Stimulated activated memory B cell treated with anti-CD40 and anti-IgM and Interleukin-4, amounts not matched to agents 10 μg/mL and 1 μg/mL and 100 μg/mL, for 72 hours (primary cell): ENCODE measurements at places on chromosomes 3 and 15.

- ATAC-seq, result no peak
Measured at GRCh38 chr15:96293441-96293840, 37.1 kb upstream of the NR2F2 start.

GRCh38 chr3:120908795-120909601, 993 bp downstream of the STXBP5L start:
- no peak for ATAC-seq

DNA sequence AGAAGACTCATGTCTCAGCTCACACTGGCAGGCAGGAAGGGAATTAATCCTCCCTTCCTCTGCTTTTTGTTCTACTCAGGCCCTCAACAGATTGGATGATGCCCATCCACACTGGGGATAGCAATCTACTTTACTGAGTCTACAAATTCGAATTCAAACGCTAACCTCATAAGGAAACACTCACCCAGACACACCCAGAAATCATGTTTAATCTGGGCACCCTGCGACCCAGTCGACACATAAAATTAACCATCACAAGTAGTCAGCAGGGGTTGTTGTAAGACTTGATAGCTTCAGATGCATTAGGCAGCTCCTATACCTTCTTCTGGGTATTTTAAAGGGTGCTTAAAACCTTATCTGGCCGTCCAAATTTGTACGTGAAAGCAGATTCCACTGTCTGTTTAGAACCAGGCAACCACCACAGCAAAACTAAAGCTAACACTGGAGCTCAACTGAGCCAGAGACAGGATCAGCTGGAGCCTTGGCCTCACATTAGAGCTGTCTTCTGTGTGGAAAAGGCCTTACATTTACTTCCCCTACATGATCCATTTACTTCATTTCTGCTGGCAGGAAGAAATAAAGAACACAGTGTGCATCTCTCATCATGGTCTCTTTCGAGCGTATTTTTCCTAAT, 407.3 kb upstream of the PPP2R3A start:
- ATAC-seq, result no peak

DNA sequence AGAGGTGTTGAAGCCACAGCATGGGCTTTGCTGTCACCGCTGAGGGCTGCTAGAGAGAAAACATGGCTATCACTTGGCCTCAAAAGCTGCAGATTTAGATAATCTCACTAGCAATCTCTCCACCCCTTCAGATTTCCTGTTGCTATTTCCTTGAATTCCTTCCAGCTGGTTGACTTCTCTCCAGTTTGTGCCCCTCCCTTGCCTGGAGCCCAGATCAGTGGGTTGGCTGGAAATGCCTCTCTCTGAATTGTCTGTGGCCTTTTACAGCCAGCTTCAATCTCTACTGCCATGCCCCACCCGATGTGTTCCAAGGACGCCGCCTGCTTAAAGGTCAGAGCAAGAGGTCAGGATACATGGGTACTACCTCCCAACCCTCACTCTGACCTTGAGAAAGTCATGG, 294.1 kb downstream of the NTRK3 start:
- ATAC-seq, result no peak

- ATAC-seq, result no peak
Measured at GRCh38 chr3:152419748-152420147, 151.0 kb downstream of the MBNL1 start.

DNA sequence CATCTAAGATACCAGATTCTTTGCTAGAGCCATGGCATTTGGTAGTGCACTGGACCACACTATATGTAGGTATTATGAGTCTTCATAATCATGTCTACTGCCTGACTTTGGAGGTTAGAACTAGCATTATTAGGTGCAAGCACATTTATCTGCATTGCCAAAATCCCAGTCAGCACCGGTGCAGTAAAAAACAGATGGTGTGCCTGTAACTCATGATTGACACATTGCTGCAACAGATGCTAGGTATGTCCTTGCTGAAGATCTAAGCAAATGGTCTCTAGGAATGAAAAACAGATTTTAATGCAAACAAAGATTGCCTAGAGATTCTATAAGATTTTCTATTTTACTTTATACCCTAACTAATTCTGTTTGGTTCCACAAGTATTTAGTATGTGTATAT, 47.7 kb downstream of the MYO5A start:
- no peak for ATAC-seq

DNA sequence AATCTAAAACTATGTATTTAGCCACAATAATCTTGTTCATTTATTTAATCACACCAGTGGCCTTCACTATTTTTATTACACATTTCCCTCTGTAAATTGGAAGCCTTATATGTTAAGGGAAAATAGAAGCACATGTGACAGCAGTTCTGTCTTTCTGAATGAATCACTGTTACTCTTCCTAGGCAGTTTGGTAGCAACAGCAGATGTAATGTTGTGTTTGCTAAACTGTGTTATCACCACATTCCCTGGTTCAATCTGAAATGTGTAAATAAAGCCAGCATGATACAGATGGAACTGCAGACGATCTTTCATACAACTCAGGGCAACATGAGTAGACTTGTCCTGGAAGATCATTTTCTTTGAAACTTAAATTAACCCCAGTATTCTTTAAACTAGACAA, 220.1 kb downstream of the MCTP2 start:
- ATAC-seq, result no peak

GRCh38 chr15:80207887-80208286, 44.1 kb downstream of the CTXND1 start:
- no peak for ATAC-seq

- peak; percentile 94 for ATAC-seq
Measured at GRCh38 chr3:71226565-71227269, 356.8 kb downstream of the FOXP1 start.

DNA sequence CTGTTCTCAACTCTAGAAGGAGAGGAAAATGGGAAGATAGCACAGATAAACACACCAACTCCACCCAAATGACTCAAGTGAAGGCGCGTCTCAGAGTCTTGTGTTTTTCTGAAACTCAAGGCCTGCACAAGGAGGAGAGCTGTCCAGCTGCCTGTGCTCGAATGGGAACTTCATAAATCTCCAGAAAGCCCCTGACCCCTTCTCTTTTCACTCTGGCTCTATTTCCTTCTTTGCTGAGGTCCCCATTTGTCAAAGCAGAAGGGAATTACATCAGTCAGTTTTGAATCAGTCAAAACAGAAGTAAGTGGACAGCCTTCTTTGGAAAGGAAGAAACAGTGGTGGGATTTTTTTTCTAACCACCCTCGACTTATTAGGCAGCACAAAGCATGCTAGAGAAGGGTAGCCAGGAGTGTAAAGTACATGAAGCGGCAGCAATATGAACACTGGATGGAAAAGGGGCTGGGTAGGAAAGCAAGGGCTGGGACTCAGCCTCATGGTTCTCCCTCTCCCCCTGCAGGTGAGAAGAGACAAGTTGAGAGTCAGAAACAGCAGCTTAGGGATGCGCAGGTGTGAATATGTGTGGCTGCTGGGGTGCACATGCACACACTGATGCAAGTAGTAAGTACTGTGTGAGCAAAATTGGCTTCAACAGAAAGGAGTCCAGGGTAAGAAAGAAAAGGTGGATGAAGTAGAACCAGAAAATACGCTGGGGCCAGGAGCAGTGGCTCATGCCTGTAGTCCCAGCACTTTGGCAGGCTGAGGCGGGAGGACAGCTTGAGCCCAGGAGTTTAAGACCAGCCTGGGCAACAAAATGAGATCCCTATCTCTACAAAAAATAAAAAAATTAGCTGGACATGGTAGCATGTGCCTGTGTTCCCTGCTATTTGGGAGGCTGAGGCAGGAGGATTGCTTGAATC, 36.6 kb upstream of the MAGEF1 start:
- peak; percentile 87 for ATAC-seq

GRCh38 chr3:119181765-119182164, 8.4 kb downstream of the UPK1B start:
- no peak for ATAC-seq

GRCh38 chr15:25664761-25665160, 198.4 kb downstream of the ATP10A start:
- no peak for ATAC-seq

DNA sequence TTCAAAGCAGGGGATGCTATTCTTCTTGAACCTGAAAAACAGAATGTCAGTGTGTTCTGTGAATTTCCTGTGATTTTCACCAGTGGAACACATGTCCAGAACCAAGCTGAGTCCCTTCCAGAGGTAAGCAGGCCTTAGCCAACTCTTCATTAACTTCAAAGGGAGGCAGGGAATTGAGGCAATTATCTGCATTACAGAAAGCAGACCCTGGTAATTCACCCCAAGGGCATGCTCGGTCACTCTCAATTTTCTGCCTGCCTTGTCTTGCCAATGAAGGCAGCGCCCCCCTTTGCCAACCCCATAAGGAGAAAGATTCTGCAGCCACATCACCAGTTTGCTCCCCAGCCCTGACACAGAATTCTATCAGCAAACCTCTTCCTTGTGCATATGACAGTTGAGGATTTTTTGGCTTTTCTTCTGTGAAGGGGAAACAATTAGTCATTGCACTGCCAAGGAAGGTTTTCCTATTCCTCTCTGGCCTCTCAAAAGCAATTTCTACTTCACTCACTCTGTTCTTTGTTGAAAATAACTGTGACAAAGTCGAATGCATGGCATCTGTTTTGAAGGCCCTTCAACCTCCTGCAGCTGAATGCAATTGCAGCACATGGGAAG, 85.3 kb downstream of the HHLA2 start:
- ATAC-seq, result no peak

DNA sequence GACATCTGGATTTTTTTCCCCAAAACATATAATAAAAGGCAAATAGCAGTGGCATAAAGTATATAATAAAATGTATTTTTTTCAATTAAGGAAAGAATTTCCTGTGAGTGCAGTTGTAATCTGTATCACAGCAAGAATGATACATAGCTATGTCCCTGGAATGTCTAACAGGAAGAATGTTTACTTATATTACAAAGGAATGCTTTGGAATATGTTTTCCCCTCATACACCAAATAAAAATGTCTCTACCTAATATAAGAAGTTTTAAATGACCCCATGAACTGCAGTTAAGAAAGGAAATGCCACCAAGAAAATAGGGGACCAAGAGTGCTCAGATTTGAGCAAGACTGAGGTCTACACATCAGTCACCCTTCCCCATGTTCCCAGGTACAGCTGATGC, 38.0 kb upstream of the ATP11B start:
- no peak for ATAC-seq

GRCh38 chr3:144128108-144128892, 156.7 kb downstream of the DIPK2A start:
- ATAC-seq, result peak; percentile 48

GRCh38 chr3:5390221-5390620, 202.7 kb downstream of the EDEM1 start:
- ATAC-seq, result peak; percentile 75

DNA sequence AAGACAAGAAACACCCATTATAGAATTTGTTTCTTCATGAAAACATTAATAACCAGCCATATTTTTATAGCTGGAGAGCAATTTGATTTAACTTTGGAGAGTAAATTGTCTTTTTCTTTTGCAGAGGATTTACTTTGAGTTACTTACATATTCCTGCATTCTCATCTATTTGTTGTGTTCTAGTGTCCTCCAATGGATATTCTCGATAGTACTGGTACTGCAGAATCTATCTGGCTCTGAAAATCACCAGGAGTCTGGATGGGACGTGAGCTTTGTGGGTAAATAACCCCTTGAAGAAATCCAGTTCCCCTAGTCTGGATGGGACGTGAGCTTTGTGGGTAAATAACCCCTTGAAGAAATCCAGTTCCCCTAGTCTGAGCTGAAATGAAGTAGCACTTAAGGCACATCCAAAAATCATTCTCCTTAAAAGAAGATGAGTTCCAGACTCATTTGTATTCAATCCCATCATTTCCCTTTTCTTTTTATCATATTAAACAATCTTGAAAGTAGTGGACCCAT, 294.1 kb upstream of the UBE2E2 start:
- ATAC-seq, result no peak

GRCh38 chr15:73600413-73601335, 32.5 kb downstream of the NPTN start:
- no peak for ATAC-seq

DNA sequence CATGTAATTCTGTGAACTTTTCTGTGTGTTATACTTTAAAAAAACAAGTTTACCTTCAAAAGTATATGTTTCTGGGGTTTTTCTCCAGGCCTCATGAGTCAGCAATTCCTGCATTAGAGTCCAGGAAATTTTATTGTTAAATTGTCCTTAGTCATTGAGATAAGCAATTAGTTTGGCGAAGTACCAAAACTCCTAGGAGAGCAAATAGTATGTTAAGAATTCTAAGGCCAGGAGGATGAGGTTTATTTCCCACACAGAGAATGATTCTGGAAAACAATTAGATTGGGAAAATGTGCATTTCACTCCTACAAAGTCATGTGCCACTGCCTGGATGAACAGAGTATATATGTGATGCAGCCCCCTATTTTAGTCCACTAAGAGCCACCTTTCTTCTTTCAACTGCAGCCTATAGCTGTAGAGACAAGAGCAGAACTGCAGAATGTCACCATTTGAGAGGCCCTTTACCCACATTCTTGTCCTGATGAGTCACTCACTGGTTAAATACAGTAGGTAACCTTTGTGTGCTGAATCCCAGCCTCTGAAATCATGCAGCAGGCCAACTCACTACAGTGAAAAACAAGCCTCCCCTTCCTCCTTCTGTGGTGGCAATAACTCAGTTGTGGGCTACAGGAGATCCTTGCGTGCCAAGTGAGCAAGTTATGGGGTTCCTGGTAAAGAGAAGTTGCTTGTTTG, 452.8 kb upstream of the THBS1 start:
- ATAC-seq, result no peak

DNA sequence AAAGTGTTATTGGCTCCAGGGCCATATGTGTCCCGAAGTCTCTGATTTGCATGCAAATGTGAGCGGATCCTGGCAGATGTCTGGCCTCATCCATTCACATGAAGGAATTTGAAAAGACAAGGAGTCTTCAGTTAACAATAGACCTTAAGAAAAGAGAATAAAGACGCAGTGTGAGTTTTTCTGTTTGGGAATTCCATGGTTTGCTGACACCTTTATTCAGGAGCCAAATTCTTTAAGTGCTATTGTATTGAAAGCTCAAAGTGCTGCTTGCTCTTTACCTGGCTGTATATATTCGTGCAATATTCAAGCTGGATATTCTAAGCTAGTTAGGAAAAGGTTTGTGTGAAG, 2.2 kb downstream of the LRRN1 start:
- ATAC-seq, result no peak

- no peak for ATAC-seq
Measured at GRCh38 chr15:25838871-25839195, 24.3 kb downstream of the ATP10A start.

- ATAC-seq, result no peak
Measured at GRCh38 chr3:11375333-11376088, 103.3 kb downstream of the ATG7 start.

- no peak for ATAC-seq
Measured at GRCh38 chr3:29537889-29538609, 257.2 kb downstream of the RBMS3 start.

GRCh38 chr15:84721371-84721770, 5.4 kb upstream of the SEC11A start:
- ATAC-seq, result no peak

DNA sequence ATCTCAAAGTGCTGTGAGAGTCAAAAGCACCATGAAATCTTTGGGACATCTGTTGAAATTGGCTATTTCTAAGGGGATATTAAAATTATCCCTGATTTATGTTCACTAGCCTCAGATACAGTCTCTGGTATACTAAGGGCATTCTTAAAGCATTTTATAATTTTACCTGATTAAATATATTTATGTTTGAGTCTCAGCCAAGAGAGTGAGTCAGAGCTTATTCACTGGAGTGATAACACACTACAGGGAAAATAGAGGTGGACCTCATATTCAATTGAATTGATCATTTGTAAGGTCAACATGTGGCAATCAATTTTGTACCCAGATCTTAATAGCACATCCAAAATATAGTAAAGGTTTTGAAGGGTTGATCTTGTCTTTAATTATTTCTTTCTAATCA, 733.6 kb downstream of the EPHA3 start:
- ATAC-seq, result no peak

- ATAC-seq, result no peak
Measured at GRCh38 chr3:162847511-162847910, 1350.9 kb downstream of the OTOL1 start.

GRCh38 chr15:50542887-50543210, 3.6 kb downstream of the USP50 start:
- ATAC-seq, result no peak
